Eye (tissue), 1 donor: ENCODE measurements at places on chromosomes 1 and 21.

DNA sequence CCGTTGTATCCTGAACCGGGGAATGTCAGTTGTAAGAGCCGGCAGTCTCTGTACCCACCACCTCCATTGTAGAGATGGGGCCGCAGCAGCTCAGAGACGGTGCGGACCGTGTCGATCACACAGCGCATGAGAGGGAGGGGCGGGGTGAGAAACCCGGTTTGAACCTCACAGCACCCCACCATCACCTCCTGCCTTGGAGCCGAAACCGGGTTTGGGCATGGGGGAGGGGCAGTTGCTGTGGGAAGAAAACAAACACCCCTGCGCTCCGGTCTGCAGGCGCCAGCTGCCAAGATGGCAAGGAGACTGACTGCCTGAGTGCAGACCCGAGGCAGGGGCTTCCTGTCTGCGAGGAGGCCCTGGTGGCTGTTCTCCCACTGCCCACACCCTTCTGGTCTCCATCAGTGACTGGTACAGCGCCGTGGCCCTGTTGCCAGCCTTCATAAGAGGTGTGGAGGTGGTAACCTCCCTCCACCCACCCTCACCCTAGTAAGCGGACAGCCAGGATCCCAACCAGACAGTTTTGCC, 69.2 kb upstream of the SSBP3 start:
- peak; percentile 76 for DNase-seq

- DNase-seq: no peak
Observed at GRCh38 chr1:14332158-14332557, 266.3 kb upstream of the KAZN start.

DNA sequence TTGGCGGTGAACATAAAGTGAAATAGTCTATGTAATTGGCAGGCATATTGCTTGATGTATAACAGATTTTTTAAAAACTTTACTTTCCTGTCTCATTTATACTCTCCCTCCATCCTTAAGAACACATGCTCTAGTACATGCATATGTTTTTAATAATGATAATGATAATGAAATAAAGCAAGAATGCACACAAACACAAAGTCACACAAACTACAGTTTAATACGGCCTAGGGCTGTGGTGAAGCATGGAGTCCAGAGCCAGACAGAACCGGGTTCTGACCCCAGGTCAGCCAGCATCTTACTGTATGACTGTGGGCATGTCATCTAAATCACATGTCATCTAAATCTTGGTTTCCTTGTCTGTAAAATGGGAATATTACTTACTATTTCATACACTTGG, 324.9 kb upstream of the NFIA start:
- DNase-seq: no peak

- no peak for DNase-seq
Observed at GRCh38 chr1:26010825-26011224, 10.8 kb upstream of the EXTL1 start.

GRCh38 chr1:81799939-81800694, 617 bp upstream of the ADGRL2 start:
- DNase-seq: peak; percentile 94

DNA sequence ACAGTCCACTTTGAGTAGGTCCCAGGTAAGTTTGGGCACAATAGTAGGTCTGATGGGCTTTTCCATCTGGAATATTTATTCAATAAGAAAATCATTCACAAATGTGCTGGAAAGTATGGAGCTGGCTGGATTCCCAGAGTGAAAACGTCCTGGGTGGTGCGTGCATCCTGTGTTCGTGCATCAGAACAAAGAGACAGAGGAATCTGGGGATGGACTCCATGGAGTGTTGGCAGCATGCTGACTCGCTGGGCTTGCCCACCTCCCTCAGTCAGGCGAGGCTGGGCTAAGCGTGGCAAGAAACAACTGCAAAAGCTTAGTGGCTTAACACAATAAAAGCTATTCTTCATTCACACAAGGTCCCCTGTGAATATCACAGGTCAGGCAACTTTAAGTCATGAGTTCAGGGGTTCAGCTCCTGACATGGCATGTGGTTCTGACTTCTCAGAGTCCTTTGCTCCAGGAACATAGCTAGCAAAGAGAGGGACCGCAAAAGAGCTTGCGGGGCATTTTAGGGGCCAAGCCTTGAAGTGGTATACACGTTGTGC, 151.6 kb upstream of the ZNF644 start:
- peak; percentile 55 for DNase-seq

GRCh38 chr1:34478515-34479076, 276.3 kb upstream of the GJB5 start:
- DNase-seq: peak; percentile 43

DNA sequence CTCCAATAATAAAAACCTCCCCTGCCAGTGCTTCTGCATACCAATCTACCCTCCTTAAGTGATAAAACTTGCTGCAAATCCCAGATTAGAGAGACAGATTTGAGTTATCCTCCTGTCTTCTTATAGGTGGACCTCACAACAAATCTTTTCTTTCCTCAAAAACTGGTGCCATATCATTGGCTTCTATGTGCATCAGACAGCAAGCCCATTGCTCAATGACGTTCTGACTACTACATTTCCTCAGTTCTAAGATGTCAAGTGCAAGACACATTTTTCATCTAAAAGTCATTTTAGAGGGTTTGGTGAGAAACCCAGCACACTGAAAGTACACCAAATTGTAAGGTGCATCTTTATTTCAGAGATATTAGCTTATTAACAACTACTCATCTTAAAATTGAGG, 107.8 kb upstream of the VAV3 start:
- no peak for DNase-seq

- DNase-seq: no peak
Observed at GRCh38 chr1:6530504-6531160, 23.7 kb downstream of the NOL9 start.

DNA sequence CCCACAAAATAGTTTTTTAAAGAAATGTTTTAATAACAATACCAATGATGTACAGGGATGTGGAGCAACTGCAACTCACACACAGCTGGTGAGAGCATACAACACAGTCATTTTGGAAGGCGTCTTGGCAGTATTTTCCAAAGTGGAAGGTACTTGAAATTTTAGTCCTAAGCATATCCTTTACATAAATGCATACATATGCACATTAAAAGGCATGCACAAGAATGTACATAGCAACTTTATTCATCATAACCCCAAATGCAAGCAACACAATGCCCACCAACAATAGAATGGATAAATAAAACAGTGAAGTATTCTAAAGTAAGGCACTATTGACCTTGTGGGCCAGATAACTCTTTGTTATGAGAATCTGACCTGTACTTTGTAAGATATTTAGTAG, 310.1 kb upstream of the ADGRL2 start:
- DNase-seq: no peak

DNA sequence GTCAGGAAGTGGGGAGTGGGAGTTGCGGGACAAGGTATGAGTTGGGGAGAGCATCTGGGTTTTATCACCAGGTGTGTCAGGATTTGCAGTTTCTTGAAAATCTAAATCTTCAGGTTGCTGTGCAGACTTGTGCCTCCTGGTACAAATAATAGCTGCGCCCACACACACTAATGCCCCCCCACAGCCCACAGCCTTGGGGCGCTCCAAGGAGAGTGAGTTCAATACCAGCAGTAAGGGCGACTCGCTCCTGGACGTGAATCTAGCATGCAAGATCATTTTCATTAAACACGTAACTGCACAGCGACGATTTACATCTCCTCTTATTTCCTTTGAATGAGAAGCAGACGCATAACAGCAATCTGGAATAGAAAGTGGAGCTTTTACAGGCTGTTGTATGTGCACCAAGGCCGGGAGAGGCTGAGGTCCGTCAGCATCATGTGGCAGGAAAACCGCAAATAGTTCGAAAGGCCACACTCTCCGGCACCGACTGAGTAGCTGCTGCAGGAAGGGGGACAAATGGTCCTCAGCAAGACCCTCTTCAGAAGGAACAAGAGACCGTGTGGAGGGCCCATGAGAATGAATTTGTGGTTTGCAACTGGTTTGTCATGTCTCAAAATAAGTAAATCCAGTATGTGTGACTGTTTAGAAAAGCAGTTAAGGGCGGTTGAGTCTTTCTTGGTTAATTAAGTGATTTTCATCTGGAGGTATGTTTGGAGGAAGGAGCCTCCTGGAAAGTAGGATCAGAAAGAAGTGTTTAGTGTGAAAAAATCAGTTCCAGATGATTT, 439.5 kb downstream of the SMYD3 start:
- DNase-seq: peak; percentile 32

GRCh38 chr1:153253076-153253475, 6.4 kb upstream of the LORICRIN start:
- DNase-seq: no peak

- DNase-seq: no peak
Observed at GRCh38 chr1:147243228-147243685, 773 bp downstream of the CHD1L start.

GRCh38 chr21:45724345-45724961, 80.9 kb downstream of the PCBP3 start:
- DNase-seq: peak; percentile 19

GRCh38 chr1:78722521-78722920, 72.9 kb downstream of the IFI44 start:
- DNase-seq: no peak

DNA sequence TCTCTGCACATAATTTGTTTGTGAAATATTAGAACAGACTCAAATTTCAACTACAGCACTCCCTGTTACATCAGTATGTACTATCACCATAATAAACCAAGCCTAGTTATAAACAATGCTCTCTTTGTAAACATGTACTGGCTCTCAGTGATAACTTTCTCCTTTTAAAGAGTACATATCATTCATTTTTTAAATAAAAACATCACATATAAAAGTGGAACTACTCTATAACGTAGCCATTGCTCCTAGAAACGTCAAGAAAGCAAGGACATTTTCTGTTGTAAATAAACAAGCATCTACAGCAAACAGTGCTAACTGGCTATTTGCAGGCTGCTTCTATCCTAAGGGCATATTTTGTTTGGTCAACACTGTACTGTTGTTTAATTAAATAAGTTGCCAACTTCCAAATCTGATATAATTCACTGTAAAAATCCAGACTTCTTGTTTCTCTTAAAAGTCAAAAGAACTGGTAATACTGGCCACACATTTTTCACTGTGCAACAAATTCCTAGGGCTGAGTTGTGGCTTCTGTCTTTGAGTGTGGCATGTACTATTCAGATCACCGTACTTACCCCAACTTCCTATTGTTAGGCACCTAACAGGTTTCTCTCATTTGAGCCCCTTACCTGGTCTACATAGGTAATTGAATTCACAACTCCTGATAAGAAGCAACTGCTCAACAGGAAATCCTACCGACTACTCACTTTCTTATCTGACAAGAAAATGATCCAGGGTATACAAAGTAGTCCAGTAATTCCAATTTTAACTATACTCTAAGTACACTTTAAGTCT, 111.9 kb downstream of the DENND1B start:
- DNase-seq: no peak
